ENCODE measurements at places on chromosomes 4 and X. TPM values are rescaled to one million over a fixed set of nuclear protein-coding genes. Genes with fewer than 3 reads are reported as not detected.

GRCh38 chrX:68669094-68669860 is 21.8 kb downstream of the STARD8 start:
- DNase-seq, result no peak

DNA sequence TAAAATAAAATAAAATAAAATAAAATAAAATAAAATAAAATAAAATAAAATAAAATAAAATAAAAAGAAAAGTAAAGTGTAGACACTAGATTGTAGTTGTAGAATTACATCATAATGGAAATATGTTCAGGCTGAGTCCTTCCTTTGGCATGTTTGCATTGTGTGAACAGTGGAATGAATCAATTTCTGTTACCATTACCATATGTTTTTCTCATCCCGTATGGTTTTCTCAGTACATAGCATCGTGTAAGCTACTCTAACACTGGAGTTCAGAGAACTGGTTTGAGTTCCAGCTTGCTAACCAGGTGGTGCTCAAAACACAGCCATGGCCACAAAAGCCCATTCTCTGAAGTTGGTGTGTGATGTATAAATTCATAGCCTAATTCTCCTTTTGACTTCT is 45.9 kb downstream of the USP11 start:
- no peak for DNase-seq

GRCh38 chr4:53161051-53161786 is 204.6 kb downstream of the SCFD2 start:
- DNase-seq, result no peak

- DNase-seq, result no peak
These were observed 248.5 kb downstream of the ENOX2 start for GRCh38 chrX:130654409-130654950.

DNA sequence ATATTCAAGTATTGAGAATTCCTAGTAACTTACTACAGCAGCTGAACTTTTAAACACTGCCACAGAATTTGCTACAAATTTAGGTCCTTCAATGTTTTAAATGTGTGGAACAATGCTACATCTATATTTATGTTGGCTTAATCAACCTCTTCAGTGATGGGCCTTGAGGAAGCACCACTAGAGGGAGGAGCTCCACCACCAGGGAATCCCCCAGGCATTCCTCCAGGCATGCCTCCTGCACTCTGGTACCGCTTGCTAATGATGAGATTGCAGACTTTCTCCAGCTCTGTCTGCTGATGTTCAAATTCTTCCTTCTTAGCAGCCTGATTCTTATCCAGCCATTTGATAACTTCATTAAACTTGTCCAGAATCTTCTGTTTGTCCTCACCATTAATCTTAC is 190.8 kb downstream of the HTR2C start:
- DNase-seq, result no peak

GRCh38 chrX:12494400-12495138 is 296.6 kb upstream of the PRPS2 start:
- DNase-seq, result no peak

The DCAF4L1 gene
- 0.13 TPM for total RNA-seq

DNA sequence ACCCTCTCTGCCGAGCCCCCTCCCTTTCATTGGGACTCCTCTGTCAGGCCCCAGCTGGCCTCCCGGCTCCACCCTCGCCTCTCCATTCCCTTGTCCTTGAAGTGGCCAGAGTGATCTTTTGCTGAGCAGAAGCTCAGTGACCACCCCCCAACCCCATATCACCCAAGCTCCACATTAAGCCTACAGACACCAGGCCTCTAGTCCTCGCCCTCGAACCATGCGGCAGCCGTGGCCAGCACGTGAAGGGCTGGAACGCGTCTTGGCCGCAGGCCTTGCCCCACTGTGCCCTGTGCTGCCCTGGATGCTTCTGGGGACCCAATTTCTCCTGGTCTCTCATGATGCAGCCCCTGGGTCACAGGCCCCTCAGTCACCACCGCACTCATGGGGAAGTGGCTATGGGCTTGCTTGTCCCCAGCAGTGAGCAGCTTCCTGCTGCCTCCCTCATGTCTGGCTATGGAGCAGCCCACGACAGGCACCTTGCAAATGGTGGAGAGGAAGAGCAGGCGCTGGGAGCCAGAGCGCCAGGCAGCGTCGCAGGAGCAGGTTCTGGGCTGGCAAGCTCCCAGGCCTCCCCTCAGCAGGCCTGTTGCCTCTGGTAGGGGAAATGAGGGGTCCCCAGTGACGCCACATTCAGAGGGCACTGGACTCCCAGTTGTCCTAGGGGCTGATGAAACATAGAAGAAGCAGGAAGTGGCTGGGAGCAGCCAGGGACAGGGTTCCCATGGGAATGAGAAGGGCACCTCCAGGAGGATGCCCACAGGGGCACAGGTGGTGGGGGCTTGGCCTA is 757 bp upstream of the SRPK3 start:
- no peak for DNase-seq

- DNase-seq, result no peak
These were observed 94.0 kb downstream of the COL4A6 start for GRCh38 chrX:108344216-108344615.

DNA sequence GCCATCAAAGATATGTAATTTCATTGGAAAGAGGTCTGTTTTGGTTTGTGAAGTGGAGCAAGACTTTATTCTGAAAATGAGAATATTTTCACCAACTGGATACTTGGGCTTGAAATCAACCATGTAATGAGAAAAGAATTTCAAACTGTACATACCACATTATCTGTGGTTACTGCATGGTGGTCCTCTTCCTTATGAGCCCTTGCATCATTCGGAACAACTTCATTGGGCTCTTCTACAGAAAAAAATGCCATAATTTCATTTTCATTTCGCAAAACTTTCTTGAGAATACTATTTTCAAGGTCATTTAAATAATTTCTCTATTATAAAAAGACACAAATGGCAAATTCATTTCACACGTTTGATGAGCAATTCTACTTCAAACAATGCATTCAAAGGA is 148.6 kb upstream of the RPS6KA6 start:
- DNase-seq, result no peak

The NDST3 gene
- total RNA-seq, result 0.48 TPM

DNA sequence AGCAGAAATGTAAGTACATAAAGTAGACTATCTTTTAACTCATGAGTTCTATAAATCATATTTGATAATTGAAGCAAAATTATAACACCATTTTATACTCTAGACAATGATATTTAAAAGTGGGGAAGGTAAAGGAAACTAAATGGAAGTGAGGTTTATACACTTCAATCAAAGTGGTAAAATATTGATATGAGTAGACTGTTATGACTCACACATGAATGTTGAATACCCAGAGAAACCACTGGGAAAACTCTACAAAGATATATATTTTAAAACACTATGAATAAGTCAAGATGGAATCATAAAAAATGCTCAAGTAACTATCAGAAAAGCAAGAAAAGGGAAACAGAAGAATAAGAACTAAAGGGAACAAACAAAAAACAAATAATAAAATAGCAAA is 8.4 kb downstream of the VSIG1 start:
- no peak for DNase-seq

The CITED1 gene
- not detected for total RNA-seq

The NHS gene
- 0.10 TPM for total RNA-seq

DNA sequence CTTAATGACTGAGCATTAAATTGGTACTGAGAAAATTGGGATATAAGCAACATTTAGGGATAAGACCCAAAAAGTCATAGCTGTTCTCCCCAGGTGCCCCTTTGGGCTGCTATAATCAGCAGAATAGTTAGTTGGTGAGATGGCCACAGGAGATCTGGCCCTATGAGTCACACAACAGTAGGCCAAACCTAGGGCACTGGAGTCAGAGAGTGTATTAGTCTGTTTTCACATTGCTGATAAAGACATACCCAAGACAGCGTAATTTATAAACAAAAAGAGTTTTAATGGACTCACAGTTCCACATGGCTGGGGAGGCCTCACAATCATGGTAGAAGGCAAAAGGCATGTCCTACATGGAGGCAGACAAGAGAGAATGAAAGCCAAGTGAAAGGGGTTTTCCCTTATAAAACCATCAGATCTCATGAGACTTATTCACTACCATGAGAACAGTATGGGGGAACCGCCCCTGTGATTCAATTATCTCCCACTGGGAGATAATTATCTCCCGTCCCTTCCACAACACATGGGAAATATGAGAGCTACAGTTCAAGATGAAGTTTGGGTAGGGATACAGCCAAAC is 338.3 kb upstream of the NR3C2 start:
- no peak for DNase-seq

The CPZ gene
- total RNA-seq, result 0.45 TPM

- DNase-seq, result no peak
These were observed 749.6 kb downstream of the RAB28 start for GRCh38 chr4:12734586-12734985.

DNA sequence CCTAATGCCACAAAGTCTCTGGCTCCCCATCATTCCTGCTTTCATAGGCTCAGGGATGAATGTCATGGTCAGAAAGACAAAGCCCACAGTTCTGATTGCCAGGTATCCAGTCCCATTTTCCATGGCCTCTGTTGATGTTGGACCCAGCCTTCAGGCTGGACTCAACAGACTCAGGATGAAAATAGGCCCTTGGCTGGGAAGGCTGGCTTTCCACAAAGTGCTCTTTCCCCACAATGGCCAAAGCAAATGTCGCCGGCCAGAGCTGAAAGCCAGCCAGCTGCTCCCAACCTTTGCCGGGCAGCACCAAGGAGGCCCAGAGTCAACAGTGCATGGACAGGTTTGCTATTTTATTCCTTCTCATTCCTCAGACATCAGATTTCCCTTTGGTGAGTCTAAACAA is 430.1 kb upstream of the FGF16 start:
- no peak for DNase-seq

DNA sequence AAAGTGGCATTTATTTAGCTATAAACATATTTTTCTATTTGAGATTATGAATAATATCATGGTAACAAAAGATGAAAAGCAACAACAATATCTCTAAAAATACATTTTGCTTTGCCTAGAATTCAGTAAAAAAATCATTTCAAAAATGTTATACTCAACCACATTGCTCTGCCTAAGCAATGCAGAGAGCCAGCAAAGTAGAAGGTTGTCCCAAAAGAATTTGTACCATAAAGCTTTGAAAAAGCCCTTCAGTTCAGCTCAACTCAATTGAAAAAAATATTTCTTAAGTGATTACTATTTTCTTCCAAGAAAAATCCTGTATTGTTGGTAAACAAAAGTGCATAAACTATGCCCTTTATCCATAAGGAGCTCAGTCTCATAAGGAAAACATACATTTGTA is 301.2 kb upstream of the ARSJ start:
- no peak for DNase-seq

- no peak for DNase-seq
These were observed 354.4 kb upstream of the CLNK start for GRCh38 chr4:11038926-11039325.

GRCh38 chr4:136007991-136008390 is 1524.3 kb downstream of the PCDH18 start:
- DNase-seq, result no peak

DNA sequence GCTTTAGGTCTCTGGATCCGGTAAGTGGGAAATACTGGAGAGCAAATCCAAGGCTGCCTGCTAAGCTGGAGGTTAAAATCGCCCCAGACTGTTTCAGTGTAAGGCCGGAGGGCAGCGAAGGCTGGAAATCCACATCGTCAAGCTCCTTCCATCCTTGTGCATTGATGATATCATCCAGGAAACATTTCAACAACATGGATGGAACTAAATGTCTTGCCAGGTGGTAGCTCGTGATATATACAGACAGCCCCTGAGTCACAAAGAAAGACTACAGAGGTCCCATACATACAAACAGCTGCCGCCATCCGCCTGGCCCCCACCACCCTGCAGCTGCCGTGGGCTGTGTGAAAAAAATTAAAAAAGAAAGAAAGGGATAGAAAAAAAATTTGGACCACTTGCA is 148.9 kb upstream of the RBPJ start:
- DNase-seq, result no peak

GRCh38 chrX:106619797-106620196 is 8.0 kb downstream of the RADX start:
- no peak for DNase-seq

DNA sequence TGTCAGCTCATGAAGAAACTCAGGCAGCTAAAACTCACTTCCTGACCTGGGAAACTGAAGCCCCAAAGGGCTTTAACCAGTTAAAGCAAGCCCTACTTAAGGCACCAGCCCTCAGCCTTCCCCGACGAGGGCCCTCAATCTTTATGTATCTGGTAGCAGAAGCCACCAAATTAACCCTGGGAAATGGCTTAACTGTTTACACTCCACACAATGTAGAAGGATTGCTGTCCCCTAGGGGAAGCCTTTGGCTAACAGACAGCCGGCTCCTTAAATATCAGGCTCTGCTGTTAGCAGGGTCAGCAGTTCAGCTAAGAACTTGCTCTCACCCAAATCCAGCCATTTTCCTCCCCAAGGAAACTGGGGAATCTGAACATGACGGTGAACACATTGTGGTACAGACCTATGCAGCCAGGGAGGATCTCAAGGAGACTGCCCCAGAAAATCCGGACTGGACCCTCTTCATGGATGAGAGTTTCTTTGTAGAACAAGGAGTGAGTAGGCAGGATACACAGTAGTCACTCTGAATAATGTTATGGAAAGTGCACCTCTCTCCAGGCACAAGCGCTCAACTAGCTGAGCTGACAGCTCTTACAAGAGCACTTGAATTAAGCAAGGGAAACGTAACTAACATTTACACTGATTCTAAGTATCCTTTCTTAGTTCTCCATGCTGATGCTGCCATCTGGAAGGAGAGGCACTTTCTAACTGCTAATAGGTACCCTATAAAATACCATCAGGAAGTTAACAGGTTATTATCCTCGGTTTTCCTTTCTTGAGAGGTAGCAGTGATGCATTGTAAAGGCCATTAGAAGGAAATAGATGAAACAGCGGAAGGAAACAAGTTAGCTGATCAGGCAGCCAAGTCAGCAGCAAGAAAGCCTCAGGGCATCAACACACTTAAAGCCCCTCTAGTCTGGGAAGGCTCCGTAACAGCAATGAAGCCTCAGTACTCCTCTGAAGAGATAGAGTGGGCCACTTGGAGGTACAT is 9.6 kb upstream of the NAF1 start:
- no peak for DNase-seq

- no peak for DNase-seq
These were observed 743.8 kb upstream of the INTU start for GRCh38 chr4:126888968-126889367.

DNA sequence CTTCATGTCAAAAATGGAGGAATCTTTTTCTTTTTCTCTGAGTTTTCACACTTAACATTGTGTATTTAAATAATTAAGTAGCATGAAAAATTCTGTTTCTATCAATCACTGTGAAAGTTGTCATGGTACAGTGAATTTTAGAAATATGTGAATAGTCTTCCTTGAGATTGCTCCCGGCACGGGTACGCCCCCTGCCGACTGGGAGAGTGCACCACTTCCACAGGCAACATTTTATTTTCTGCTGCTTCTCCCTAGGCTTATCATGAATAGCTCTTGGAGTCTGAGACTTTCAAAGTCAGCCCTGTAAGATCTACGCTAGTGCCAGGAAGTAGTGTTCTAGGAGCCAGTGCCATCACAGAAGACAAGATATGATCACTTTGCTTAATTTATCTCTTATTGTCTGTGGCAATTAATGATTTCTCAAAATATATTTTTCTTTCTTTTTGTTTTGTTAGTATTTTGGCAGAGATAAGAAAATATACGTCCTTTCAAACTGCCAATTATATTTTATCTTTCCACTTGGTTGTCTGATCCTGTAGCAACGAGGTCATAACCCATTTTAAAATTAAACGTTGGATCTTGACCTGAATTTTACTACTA is 763.8 kb upstream of the AADAT start:
- peak; percentile 48 for DNase-seq

GRCh38 chr4:165927815-165928214 is 54.8 kb downstream of the TLL1 start:
- DNase-seq, result no peak

The PPP4R3C gene
- total RNA-seq, result not detected

GRCh38 chr4:132267321-132267720 is 881.8 kb upstream of the PCDH10 start:
- no peak for DNase-seq

GRCh38 chrX:115939636-115940160 is 230.8 kb upstream of the AGTR2 start:
- DNase-seq, result no peak

Data from left lobe of liver (tissue), 2 donors.